ENCODE measurements at places on chromosomes 3 and 15.
A peak's percentile ranks its signal among the peaks of the same experiment; 100 is the strongest.

- no peak for DNase-seq
Measured at GRCh38 chr3:150607267-150608065, 4.3 kb downstream of the SELENOT start.

- DNase-seq: no peak
Measured at GRCh38 chr15:87549296-87549695, 707.2 kb downstream of the NTRK3 start.

GRCh38 chr3:88149101-88149508 is 654 bp upstream of the C3orf38 start:
- peak; percentile 25 for DNase-seq

- DNase-seq: no peak
Measured at GRCh38 chr3:100737334-100737733, 28.0 kb downstream of the TFG start.

DNA sequence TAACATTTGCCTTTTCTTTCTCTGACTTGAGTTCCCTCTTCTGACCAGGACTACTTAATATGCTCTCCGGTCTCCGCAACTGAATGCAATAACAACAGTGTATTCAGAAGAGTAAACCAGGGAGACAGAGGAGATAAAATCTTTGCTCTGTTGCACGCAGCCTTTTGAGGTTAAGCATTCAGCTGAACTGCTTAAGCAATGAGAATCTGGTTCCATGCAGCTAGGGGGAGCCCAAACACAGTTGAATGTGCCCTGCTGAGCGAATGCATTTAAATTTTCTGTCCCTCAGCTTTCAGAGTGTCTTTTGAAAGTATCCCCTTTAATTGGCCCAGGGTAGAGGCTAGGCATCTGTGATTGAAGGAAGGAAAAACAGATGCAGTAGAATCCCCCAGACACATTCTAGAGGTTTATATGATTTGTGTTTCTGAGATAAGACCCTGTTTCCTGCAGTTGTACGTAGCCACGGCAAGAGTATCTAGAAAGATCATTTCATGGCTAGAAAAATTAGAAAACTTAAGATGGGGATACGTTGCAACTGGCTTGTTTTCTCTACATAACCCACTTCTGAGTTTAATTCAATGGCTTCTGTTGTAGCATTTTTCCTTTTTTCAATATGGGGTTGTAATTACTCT is 309.6 kb downstream of the TUSC7 start:
- no peak for DNase-seq

GRCh38 chr3:155228676-155229075 is 64.8 kb downstream of the STRIT1 start:
- DNase-seq: no peak

- no peak for DNase-seq
Measured at GRCh38 chr3:54168451-54168850, 46.1 kb downstream of the CACNA2D3 start.

DNA sequence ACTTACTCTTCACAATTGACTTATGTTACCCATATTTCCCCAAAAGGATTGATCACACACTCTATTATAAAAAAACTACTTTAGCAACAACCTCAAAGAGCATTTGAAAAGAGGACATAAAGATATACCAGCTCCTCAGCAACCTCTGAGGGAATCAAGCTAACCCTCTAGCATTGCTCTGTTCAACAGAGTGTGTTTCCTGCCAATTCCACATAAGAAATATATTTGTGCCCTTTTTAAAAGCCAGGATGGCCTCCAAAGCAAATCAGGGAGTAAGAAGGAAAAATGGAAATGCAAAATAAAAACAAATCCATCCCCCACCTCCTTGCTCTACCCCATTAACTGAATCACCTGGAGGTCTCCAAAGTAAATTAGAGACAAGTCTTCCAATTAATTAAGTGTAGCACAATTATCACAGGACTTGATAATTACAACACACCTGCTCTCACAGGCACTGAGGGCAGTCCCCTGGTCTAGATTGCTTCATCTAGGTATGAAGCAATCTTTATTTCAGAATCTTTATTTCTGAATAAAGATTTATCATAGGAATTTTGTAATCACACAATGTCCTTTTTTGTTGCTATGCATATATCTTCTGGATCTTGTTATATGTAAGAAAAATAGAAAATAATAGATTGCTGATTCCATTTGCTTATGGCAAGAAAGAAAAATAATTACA is 34.8 kb downstream of the GPR176 start:
- DNase-seq: no peak

- no peak for DNase-seq
Measured at GRCh38 chr15:63982381-63982854, 63.9 kb downstream of the DAPK2 start.

DNA sequence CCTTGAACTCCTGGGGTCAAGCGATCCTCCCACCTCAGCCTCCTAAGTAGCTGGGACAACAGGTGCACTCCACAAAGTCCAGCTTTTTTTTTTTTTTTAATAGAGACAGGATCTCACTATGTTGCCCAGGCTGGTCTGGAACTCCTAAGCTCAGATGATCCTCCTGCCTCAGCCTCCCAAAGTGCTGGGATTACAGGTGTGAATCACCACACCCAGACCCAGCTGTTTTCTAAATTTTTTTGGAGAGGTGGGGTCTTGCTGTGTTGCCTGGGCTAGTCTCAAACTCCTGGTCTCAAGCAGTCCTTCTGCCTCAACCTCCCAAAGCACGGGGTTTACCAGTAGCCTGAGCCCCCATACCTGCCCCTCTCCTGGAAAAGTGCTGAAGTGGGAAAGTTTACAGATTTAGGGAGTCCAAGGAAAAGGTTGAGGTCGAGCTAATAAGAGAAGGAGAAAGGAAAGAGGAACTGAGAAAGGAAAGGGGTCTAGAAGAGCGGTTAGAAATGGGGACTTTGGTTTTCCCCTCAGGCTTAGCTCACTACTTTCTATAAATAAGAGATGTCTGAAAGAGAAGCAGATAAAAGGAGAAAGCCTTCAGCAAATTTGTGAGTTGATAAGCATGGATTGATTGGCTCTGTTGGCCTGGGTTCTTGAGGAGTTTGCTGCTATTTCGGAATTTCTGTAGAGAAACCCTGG is 23.6 kb downstream of the UBE2E1 start:
- no peak for DNase-seq

DNA sequence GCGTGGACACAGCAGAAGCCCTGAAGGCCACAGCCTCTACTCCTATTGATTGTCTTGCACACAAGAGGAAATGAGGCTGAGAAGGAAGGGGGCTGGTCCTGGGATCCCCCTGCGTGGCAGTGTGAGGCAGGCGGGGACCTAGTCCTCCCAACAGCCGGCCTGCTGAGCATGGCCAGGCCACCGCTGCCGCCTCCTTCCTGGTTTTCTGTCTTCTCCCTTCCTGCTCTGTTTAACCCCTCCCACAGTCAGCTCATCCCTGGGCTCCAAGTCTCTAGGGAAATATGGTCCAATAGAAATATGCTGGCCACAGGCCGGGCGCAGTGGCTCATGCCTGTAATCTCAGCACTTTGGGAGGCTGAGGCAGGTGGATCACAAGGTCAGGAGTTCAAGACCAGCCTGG is 42.1 kb upstream of the HES1 start:
- DNase-seq: no peak

- no peak for DNase-seq
Measured at GRCh38 chr3:24480497-24480896, 14.2 kb downstream of the THRB start.

GRCh38 chr3:29537889-29538609 is 257.2 kb downstream of the RBMS3 start:
- no peak for DNase-seq

GRCh38 chr3:126133606-126134005 is 46.8 kb downstream of the ALDH1L1 start:
- no peak for DNase-seq

- DNase-seq: no peak
Measured at GRCh38 chr3:78855190-78855589, 912.6 kb downstream of the ROBO1 start.

DNA sequence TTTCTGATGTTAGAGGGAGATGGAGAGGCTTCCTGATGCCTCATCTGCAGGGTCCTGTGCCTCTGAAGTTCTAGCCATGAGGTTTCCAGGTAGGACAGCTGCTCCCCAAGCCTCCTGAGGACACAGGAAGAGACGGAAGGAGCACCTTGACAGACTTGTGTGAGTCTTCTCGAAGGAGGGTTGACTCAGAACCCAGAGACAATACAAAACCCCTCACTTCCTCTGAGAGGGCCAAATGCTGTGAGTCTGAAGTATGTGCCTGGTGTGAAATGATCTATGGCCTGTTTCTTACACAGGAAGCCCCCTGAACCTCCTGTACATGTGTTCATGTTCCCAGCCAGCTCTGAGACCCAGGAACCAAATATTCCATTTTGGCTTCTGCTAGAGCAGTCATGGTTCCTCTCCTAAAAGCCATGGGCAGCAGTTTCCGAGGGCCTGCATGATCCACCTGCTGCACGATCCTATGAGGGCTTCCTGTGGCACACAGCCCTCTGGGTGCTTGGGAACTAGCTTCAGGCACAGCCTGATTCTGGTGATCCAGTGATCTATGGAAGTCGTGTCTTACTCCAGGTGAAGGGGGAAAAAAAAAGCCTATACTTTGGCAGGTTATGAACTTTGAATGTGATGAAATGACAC is 62.2 kb downstream of the AAGAB start:
- DNase-seq: no peak

Measured in CD4-positive, alpha-beta T cell treated with Interleukin-6 for 4 hours (primary cell).